Tibial nerve (tissue), 4 donors: ENCODE measurements at places on chromosomes 7 and 10. TPM values are rescaled to one million over a fixed set of nuclear protein-coding genes. Genes with fewer than 3 reads are reported as not detected.

GRCh38 chr7:157301610-157302120, 35.1 kb upstream of the DNAJB6 start:
- H3K4me1 ChIP-seq: no peaks in the 10 kb centered on the region
- DNase-seq: no peak
- no peaks in the 10 kb centered on the region for H3K27me3 ChIP-seq
- H3K36me3 ChIP-seq: no peaks in the 10 kb centered on the region
- no peak overlapping the region for H3K4me3 ChIP-seq
- H3K27ac ChIP-seq: no peak overlapping the region

SYT15B gene
- total RNA-seq: 7.5 TPM

- no peak for DNase-seq
- H3K4me1 ChIP-seq: no peaks in the 10 kb centered on the region
- H3K27me3 ChIP-seq: no peaks in the 10 kb centered on the region
- no peak overlapping the region for H3K27ac ChIP-seq
- no peaks in the 10 kb centered on the region for H3K36me3 ChIP-seq
These were observed 9.7 kb downstream of the MIOS start for GRCh38 chr7:7576344-7576743.

DNA sequence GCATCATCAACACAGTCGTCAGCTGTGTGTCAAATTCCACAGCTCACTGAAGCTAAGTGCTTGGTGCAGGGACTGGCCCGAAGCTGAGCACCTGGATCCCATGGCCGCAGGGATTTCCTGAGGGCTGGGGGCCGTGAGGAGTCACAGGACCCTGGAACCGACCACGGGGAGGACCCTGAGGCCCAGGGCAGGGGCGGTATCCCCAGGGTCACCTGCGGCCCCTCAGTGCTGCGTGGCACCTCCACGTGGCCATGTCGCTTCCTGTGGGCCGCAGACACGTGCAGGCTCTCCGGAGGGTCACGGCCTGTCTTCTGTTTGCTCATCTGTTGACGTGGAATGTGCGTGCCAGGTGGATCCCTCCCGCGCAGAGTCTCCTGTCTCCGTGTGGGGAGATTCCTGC, 53.4 kb downstream of the NKX6-2 start:
- no peaks in the 10 kb centered on the region for H3K27me3 ChIP-seq
- no peak for DNase-seq
- no peak overlapping the region for H3K4me3 ChIP-seq
- no peak overlapping the region for H3K27ac ChIP-seq

SAP25 gene
- 2.4 TPM for total RNA-seq

GRCh38 chr10:130002606-130003005, 38.5 kb upstream of the EBF3 start:
- no peak overlapping the region for H3K4me3 ChIP-seq
- H3K27me3 ChIP-seq: no peaks in the 10 kb centered on the region
- no peaks in the 10 kb centered on the region for H3K36me3 ChIP-seq
- H3K27ac ChIP-seq: no peak overlapping the region

DNA sequence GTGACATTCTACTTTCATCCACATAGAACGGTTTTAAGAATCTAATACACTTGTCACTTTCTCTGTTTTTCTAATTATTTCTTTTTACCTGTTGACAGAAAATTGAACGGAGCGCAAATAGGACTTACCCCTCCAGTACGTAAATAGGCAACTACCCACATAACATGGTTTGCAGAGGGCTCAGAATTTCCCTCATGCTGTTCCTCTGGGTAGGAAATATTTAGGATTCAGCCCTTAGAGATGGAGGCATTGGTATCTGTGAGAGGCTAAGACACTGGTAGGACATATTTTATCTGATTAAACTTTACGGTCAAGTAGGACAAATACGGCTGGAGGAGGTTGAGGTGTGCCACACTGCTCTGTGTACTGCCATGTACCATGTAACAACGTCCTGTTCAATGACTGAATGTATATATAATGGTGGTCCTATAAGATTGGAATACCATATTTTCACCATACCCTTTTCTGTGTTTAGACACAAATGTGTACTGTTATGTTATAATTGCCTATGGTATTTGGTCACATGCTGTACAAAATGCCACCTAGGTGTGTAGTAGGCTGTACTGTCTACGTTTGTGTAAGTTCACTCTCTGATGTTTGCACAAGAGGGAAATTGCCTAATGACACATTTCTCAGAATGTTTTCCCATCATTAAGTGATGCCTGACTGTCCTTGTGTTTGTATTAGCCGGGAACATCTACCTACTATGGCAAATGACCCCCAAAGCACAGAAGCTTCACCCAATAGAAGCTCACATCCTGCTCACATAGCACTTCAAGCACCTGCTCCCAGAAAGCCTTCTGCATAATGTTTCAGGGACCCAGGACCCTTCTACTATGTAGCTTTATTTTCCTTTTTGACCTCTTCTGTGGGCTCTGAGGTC, 429.4 kb upstream of the AKR1E2 start:
- no peak overlapping the region for H3K27ac ChIP-seq
- no peak overlapping the region for H3K4me3 ChIP-seq
- no peak for DNase-seq
- H3K27me3 ChIP-seq: no peaks in the 10 kb centered on the region
- H3K4me1 ChIP-seq: no peaks in the 10 kb centered on the region

GRCh38 chr7:103636153-103636552, 190.1 kb upstream of the SLC26A5 start:
- no peak overlapping the region for H3K27ac ChIP-seq
- peaks cover 13% of the 10 kb centered on the region for H3K36me3 ChIP-seq
- H3K4me1 ChIP-seq: no peaks in the 10 kb centered on the region
- H3K4me3 ChIP-seq: no peak overlapping the region
- no peak for DNase-seq

DNA sequence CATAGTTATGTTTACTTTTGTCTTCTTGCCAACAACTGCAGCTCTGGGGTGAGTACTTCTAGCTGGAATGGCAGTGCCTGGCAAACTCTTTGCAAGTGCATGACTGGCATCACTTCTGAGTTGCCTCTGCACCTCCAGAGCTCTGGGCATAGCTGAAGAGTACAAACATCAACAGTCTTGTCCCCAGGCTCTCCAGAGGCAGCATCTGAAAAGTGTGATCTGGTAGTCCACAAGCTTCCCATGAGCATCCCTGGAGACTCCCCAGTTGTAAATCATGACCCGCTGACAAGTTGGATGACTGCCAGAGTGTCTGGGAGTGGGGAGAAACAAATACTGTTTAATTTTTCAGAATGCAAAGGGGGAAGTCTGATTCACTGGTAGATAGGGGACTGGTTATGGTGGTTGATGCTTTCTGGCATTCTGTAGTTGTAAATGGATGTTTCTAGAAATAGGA, 138.9 kb upstream of the CDK13 start:
- no peak overlapping the region for H3K4me3 ChIP-seq
- DNase-seq: no peak
- H3K27me3 ChIP-seq: no peaks in the 10 kb centered on the region
- H3K27ac ChIP-seq: no peak overlapping the region
- H3K4me1 ChIP-seq: no peaks in the 10 kb centered on the region
- H3K36me3 ChIP-seq: no peaks in the 10 kb centered on the region
